Right lung (tissue), 10 donors: ENCODE measurements at places on chromosomes 2 and 18.

DNA sequence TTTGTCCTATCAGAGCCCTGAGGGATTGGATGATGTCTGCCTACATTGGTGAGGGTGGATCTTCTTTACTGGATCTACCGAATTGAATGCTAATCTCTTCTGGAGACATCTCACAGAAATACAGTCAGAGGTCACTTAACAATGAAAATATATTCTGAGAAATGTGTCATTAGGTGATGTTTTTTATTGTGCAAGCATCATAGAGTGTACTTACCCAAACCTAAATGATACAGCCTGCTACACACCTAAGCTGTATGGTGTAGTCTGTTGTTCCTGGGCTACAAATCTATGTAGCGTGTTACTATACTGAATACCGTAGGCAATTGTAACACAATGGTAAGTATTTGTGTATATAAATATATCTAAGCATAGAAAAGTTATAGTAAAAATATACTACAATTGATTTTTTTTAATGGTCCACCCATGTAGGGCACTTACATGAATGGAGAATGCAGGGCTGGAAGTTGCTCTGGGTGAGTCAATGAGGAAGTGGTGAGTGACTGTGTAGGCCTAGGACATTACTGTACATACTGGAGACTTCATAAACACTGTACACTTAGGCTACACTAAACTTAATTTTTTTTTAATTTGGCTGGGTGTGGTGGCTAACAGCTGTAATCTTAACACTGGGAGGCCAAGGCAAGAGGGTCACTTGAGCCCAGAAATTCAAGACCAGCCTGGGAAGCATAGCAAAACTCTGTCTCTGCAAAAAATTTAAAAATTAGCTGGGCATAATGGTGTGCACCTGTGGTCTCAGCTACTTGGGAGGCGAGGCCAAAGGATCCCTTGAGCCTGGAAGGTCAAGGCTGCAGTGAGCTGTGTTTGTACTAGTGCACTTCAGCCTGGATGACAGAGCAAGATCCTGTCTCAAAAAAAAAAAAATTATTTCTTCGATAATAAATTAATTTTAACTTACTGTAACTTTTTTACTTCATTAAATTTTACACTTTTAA, 226.3 kb upstream of the UBE2E3 start:
- no peak for DNase-seq

- no peak for DNase-seq
Measured at GRCh38 chr2:127404466-127405254, 13.6 kb upstream of the PROC start.

GRCh38 chr2:206962966-206963365, 23.6 kb downstream of the CPO start:
- DNase-seq, result no peak

DNA sequence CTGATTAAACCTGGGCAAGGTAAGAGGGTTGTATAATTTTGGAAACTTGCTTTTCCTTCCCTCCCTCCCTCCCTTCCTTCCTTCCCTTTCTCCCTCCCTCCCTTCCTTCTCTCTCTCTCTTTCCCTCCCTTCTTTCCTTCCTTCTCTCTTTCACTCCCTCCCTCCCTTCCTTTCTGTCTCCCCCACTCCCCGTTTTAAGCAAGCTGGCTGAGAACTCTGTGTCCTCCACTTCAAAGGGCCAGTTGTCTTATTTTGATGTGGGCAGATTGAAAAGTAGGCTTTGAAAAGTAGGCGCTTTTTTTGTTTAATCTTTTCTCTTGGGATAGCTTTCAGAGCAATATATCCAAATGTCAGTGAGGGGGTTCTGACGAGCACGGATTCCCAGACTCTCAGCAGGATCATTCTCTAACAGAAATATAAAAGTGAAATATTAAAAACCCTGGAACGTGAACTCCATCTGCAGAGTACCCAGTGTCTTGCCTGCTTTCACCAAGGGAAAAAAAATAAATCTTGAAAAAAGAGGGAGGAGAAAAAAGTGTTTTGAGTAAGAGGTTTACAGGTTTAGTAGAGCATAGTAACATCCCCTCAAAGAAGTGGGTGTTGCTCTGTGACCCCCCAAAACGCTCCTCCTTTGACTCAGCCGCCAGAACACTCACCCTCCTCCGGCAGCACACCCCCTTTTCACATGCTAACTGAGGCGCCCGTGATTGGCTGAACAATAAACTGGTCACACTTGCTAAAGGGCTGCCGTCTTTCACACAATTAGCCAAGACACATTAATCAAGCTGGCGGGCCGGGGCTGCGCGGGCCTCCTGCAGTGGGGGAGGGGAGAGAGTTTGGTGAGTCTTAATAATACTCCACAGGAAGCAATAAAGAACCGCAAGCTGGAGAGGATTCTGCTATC, 52.2 kb downstream of the CDK15 start:
- no peak for DNase-seq

DNA sequence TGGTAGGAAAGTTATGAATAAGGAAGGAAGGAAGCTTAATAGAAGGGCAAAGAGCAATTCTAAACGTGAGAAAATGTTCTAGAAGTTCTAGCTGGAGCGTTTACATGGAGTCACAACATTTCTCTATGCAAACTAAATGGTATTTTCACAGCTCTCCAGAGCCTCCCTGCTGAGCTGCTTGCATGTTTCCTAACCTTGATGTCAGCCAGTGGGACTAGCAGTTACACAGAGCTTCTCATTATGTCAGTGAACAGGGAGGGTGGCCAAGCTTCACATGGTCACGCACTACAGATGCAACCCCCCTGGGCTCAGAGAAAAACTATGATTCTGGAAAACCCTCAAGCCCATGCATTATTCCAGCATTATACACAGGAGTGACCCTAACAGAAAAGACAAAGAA, 153.4 kb upstream of the CCDC150 start:
- no peak for DNase-seq

DNA sequence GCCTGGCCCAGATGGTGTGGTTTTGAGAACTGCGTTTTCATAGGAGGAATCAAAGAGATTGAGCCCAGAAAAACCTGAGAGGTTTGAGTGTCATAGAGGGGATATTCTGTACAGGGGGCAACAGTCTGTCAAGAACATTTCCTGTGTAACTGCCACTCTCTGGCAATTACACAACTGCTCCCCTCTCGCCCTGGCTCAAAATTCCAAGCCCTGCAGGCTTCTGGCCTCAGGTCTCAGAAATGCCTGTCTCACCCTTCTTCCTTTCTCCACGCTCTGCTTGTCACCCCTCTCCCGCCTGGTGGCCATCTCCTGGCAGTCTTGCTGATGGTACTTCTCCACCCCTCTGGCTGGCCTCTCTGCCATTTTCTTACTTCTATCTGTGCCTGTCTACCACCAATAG, 4.0 kb downstream of the VAMP5 start:
- DNase-seq, result no peak

- no peak for DNase-seq
Measured at GRCh38 chr18:148841-149240, 9.5 kb upstream of the USP14 start.
